ENCODE measurements at places on chromosomes 1 and 21.

DNA sequence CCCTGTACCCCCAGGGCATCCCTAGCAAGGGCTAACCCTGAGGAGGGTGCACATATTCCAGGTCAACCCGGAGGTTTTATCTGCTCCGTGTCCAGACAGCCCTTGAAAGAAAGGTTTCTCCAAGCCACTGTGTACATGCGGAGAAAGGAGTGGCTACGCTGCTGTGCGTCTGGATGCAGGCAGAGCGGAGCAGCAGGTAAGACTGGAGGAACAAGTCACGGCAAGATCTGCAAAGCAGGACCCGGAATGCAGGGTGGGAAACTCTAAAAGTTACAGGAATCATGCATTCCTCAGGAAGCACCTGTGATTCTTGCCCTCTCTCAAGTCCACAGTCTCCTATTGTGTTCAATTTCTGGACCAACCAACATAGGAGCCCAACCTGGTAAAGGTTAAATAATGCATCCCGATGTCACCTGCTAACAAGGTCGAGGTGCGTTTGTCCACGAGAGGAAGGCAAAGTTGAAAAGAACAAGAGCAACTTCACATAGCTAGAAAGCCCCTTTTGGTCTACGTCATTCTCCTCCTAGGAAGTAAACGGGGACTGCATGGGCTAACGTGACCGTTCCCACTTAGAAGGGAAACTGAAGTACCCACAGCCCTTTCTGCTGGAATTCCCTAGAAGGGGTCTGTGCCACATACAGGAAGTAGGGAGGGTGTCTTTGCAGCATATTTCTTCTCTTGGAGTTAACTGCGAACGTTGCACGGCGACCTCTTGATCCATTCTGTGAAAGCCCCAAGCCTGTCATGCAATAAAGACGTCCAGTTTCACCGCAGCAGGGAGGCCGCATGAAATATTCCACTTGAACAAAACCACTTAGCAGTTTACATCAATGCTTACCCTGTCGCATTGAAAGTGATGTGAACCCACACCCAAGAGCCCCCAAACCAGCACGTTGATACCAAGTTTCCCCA is 5.8 kb downstream of the TIAM1 start:
- DNase-seq, result no peak

- DNase-seq, result no peak
Observed at GRCh38 chr1:206135248-206135647, 18.1 kb upstream of the AVPR1B start.

- no peak for DNase-seq
Observed at GRCh38 chr1:116360429-116361173, 12.4 kb upstream of the ATP1A1 start.

- no peak for DNase-seq
Observed at GRCh38 chr1:209219791-209220524, 363.6 kb upstream of the CAMK1G start.

DNA sequence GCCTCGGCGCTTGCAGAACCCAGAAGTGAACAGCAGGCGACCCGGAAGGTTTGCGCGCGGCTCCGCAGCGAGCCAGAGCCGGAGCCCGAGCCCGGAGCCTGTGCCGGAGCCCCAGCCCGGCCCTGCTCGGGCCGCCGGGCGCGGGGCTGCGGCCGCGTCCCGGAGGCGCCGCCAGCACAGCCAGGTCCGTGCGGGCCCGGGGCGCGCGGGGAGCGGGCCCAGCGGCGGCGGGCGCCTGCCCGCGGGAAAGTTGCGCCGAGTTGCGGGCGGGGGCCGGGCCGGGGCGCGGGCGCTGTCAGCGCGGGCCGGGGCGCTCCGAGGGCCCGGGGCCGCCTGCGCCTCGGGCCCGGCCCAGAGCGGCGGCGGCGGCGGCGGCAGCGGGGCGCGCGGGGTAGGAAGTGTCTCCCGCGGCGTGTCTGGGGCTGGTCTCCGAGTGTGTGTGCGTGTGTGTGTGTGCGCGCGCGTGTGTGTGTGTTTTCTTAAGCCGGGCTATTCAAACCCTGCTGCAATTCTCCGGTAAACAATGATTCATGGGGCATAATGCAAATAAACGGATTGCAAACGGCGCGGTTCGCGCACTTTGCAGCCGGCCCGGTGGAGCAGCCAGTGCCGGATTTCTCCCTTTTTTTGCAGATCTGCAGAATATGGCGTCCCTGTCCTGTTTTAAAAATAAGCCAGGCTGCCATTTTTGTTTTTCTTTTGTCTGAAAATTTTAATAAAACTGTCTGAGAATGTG is at the start of gene ZNF362:
TSS of gene ZNF362 (plus strand) at position 22 of the 736 bp plus-strand sequence. CDS start 14,083 bp downstream, outside the sequence.
- DNase-seq, result peak; percentile 85

DNA sequence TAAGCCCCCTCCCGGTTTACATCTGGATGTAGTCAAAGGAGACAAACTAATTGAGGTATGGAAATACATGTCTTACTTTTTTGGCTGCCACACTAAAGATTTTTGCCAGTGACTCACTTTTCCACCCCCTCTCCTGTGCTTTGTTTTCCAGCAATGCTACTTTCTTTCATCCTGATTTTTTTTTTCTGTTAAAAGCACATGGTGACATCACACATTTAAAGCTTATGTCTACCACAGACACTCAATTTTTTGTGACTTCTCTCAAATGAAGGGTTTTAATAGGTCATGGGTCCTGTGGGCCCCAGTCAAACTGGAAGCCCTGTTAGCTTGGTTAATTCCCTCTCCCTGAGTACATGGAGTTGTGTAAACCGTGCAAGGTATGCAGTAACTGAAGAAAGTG is 2.2 kb downstream of the PPP1R8 start:
- no peak for DNase-seq

DNA sequence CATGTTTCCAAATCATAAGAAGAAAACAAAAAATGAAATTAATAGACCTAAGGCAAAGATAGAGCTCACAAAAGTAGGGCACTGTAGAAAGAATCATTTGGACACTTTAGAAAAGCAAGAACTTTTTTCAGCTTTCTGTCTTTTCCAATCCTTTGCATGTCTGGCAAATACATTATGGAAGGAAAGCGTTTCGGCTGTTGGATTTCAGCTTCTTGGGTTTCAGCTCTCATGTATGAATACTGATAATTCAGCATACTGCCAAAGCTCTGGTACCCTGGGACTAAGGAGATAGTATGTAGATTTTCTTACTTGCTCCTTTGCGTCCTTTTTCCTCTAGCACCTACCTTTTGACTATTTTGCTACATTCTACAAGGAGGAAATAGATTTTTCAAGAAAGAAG is 375.9 kb downstream of the BRINP3 start:
- no peak for DNase-seq

GRCh38 chr21:27532076-27532475 is 565.2 kb upstream of the ADAMTS5 start:
- no peak for DNase-seq

- no peak for DNase-seq
Observed at GRCh38 chr21:29074007-29074376, 544 bp upstream of the CCT8 start.

GRCh38 chr1:179322557-179322956 is 29.0 kb downstream of the SOAT1 start:
- no peak for DNase-seq

DNA sequence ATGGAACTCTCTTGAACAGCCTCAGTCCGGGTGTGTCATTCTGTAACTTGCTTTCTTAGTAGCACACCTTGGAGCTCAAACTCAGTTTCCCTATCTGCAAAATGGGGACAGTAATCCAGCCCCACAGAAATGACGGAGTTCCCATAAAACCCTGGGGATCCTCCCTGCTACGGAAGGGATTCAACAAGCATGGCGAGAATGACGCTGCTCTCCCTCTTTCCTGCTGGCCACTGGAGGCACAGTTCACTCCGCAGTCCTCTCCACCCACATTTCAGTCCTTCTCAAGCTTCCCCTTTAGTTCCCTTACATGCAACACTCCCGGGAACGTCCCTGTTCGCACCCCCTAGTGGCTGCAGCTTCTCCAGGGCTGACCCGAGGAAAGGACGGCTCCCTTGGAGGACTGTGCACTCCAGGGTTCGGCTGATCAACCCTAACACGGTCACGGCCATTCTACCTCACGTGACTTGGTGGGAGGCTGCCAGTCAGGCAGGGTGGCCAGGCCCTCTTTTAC is 20.6 kb downstream of the RUNX3 start:
- no peak for DNase-seq

- DNase-seq, result no peak
Observed at GRCh38 chr1:159152031-159152430, 19.4 kb upstream of the CADM3 start.

GRCh38 chr1:172211221-172211620 is 209.3 kb upstream of the C1orf105 start:
- DNase-seq, result no peak

DNA sequence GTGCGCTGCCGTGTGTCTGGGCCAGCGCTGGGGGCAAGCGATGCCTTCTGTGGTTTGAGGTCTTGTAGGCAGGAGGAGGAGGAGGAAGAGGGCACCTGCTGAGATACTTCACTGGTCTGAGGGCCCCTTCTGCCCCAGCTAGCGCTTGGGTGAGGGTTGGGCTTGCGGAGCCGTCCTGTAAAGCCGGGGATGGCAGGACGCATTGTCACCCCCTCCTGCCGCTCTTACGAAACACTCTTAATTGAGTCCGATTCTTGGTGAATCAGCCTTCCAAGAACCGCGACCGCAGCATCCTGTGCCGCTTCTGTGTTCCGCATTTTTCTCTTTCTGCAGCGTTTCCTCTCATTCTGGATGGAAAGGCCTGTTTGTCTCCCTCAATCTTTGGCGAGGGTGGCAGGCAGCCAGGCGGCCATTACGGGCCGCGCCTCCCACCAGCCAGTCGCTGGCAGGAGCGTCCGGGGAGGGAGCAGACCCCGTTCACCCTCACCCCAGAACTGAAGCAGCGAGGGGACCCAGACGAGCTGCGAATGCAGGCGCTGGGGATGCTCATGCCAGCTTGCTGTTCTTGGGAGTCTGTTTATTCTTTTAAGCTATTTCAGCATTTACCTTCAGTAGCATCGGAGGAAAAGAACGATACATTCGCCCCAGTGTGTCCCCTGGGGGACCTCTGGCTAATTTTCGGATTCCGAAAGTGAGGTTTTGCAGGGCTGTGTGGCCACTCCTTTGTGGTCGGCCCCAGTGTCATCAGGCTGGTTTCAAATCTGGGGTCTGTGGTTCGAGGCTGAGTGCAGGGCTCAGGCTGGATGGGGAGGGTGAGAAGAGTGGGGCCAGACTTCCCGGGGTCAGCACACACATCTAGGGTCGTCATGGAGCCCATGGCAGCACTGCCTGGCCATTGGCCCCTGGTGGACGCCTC is 62.7 kb downstream of the SKI start:
- DNase-seq, result no peak

DNA sequence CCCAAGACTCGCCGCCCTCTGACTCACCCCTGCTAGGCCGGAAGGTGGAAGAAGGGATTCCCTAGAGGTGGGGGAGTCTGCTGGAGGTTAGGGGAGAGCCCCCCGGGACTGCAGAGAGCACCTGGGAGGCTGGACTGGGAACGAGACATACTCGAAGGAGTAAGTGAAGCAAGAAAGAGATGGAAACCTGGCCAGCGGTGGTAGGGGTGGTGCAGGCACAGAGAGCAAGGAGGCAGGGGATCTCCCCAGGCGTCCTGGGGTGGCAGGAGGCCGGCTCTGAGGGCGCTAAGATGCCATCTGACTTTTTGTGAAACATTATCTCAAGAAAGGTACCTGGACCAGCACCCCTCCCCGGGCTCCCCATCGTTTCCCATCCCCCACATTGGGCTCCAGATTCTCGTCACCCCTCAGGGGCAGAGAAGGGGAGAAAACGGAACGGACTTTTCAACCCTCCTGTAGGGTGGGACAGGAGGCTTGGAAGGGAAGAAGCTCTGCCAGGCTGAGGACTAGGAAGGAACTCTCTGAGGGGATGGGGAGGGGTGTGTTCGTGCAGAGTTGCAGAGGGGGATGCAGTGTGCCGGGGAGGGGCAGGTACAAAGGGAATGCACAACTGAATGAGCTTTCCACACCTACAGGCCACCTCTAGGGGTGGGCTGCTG is 708 bp downstream of the CHRNB2 start:
- no peak for DNase-seq

- peak; percentile 51 for DNase-seq
Observed at GRCh38 chr1:234047123-234047522, 142.6 kb downstream of the SLC35F3 start.

DNA sequence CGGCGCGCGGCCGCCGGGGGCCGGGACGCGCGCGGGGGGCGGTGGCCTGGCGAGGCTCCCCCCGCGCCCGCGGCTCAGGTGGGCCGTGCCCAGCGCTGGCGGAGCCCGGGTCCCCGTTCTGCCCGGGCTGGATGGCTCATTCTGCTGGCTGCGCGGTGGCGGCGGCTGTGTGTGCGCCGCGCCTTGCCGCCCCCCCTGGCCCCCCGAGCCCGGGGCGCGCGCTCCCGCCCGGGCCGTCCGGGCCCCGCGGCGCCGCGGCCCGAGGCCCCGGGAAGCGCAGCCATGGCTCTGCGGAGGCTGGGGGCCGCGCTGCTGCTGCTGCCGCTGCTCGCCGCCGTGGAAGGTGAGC is at the start of gene EPHB2:
TSS of gene EPHB2 (plus strand) at position 139 of the 349 bp plus-strand sequence. CDS start at position 283, 144 bp downstream.
- no peak for DNase-seq

DNA sequence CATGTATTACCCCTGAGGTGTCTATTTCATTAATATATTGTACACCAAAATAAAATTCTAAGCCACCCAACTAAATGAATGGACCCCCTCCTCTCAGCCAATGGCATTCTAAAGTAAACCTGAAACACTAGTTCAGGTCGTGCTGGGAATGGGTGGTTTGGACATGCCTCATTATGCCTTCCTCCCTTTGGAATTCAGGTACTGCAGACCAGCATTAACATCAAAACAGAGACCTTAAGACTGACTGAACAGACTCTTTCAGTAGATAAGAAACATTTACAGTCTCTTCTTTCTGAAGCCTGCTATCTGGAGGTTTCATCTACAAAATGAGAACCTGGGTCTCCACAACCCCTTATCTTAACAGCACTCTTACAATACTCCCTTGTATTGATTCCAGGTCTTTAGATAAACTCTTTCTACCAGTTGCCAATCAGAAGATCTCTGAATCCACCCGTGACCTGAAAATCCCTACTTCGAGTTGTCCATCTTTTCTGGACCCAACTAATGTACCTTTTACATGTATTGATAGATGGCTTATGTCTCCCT is 93.6 kb downstream of the PKN2 start:
- no peak for DNase-seq

GRCh38 chr1:244080343-244080929 is 29.4 kb downstream of the ZBTB18 start:
- DNase-seq, result no peak

GRCh38 chr21:46550116-46550941 is 54.6 kb downstream of the S100B start:
- DNase-seq, result no peak

- no peak for DNase-seq
Observed at GRCh38 chr1:34743775-34744174, 11.1 kb upstream of the GJB5 start.

GRCh38 chr1:228348708-228349467 is 57.7 kb downstream of the TRIM11 start:
- DNase-seq, result no peak

GRCh38 chr1:103025858-103026409 is 82.4 kb downstream of the COL11A1 start:
- DNase-seq, result no peak

DNA sequence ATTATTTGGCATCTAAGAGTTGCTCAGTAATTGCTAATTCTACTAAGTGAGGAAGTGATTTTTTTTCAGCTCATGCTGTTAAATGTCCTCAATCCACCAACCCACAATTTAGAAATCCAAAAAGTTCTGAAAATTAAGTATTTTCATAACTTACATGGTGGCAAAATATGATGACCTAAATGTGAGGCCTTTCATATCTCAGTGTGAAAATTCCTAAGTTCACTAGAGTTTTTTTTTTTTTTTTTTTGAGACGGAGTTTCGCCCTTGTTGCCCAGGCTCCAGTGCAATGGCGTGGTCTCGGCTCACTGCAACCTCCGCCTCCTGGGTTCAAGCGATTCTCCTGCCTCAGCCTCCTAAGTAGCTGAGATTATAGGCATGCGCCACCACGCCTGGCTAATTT is 5.6 kb downstream of the NUCKS1 start:
- DNase-seq, result no peak

GRCh38 chr21:45451091-45451740 is 46.3 kb downstream of the COL18A1 start:
- DNase-seq, result no peak

Measured in NCI-H774 (cell line).